Smooth muscle cell of the pulmonary artery (primary cell): ENCODE measurements at places on chromosomes 1 and 21. TPM values are rescaled to one million over a fixed set of nuclear protein-coding genes. Genes with fewer than 3 reads are reported as not detected.

PDIK1L gene
- 3.5 and 4.1 TPM in 2 replicates for total RNA-seq

C8A gene
- not detected in 2 replicates for total RNA-seq

RAB4A gene
- total RNA-seq, result 25.6 and 36.5 TPM in 2 replicates

POGZ gene
- 27.8 and 37.4 TPM in 2 replicates for total RNA-seq

ICOSLG gene
- 0.17 and 1.5 TPM in 2 replicates for total RNA-seq

KIRREL1 gene
- total RNA-seq, result 207 and 244 TPM in 2 replicates

LRRC71 gene
- 0.13 TPM in 1 of 2 replicates, not detected in the other for total RNA-seq

GPR37L1 gene
- 0.03 TPM in 1 of 2 replicates, not detected in the other for total RNA-seq
